ENCODE measurements at places on chromosomes 3 and 15.

GRCh38 chr3:71536376-71536965 lies 47.1 kb downstream of the FOXP1 start:
- DNase-seq: no peak

GRCh38 chr15:77838595-77838994 lies 205.9 kb upstream of the LINGO1 start:
- DNase-seq: no peak

GRCh38 chr3:99439892-99440291 lies 198.5 kb upstream of the COL8A1 start:
- DNase-seq: no peak

GRCh38 chr3:74443102-74443501 lies 171.4 kb downstream of the CNTN3 start:
- peak; percentile 24 for DNase-seq

GRCh38 chr15:62377736-62378480 lies 212.8 kb upstream of the C2CD4B start:
- no peak for DNase-seq

GRCh38 chr15:37586011-37586583 lies 348.3 kb upstream of the TMCO5A start:
- DNase-seq: no peak

- DNase-seq: no peak
Observed at GRCh38 chr15:49848807-49849206, 228.0 kb downstream of the DTWD1 start.

All from left colon (tissue), 2 donors.